ENCODE measurements at places on chromosomes 16 and 17.

- DNase-seq = no peak
These were observed 29.8 kb upstream of the ABCC11 start for GRCh38 chr16:48277158-48277557.

- DNase-seq = peak; percentile 64
These were observed 170.1 kb upstream of the CDH13 start for GRCh38 chr16:82456683-82457082.

- DNase-seq = no peak
These were observed 97.9 kb downstream of the TRIM37 start for GRCh38 chr17:59008737-59009136.

- DNase-seq = no peak
These were observed 835.6 kb upstream of the RBFOX1 start for GRCh38 chr16:6496996-6497395.

GRCh38 chr16:11161439-11161838 lies 94.6 kb downstream of the SOCS1 start:
- DNase-seq = no peak

DNA sequence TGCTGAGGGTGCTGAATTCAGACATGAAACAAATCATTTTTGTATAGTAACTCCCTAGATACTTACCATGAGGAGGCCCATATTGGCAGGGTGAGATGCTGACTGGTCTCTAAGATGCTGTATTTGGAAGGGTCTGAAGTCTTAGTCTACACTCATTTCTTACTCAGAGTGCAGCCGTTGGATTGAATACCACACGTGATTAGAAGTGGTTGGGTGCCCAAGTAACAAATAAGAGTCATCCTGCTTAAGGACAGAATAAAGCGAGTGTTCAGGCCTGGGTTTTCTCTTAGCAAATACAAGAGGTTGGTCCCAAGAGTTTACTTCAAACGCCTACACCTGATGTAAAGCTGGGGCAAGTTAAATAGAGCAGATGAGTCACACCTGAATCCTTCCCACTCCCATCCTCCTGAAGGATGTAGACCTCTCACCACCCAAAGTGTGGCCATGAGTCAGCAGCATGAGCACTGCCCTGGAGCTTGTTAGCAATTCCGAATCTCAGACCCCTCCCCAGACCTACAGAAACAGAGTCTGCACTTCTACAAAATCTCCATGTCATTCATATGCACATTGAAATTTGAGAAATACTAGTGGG lies 284.6 kb upstream of the CDH5 start:
- DNase-seq = peak; percentile 3

- no peak for DNase-seq
These were observed at the start of gene CLDN7 for GRCh38 chr17:7262192-7262934. Gene CLDN7, minus strand, starts transcription at chr17:7262478. Its CDS starts 435 bp downstream, at chr17:7262043.

GRCh38 chr17:78376161-78376560 lies 2.3 kb upstream of the PGS1 start:
- DNase-seq = no peak

GRCh38 chr17:59901604-59902003 lies 8.7 kb downstream of the RPS6KB1 start:
- no peak for DNase-seq

DNA sequence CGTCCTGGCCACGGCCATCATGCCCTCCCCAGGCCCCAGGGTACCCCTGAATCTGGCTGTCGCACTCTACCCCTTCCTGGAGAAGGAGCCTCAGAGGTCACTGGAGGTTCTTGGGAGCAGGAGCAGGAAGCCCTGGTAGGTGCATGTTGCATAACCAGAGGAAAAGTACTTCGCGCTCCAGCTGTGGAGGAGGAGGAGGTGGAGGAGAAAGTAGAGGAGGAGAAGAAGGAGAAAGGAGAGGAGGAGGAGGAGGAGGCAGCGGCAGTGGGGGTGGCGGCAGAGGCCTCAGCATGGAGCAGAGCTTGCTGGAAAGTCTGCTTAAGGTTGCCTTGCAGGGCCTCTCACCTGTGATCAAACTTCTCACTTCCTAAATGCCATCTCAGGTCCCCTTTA lies 61.8 kb downstream of the BAIAP2 start:
- no peak for DNase-seq

- no peak for DNase-seq
These were observed 214.9 kb upstream of the MON1B start for GRCh38 chr16:76976101-76976500.

DNA sequence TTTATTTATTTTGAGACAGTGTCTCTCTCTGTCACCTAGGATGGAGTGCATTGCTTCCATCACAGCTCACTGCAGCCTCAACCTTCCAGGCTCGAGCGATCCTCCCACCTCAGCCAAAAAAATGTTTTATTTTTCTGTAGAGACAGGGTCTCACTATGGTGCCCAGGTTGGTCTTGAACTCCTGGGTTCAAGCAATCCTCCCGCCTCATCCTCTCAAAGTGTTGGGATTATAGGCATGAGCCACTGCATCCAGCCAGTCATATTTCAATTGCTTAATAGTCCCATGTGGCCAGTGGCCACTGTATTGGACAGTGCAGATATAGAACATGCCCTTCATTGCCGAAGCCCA lies 15.3 kb downstream of the TMC7 start:
- DNase-seq = no peak

GRCh38 chr16:17301593-17302135 lies 169.1 kb downstream of the XYLT1 start:
- DNase-seq = no peak

DNA sequence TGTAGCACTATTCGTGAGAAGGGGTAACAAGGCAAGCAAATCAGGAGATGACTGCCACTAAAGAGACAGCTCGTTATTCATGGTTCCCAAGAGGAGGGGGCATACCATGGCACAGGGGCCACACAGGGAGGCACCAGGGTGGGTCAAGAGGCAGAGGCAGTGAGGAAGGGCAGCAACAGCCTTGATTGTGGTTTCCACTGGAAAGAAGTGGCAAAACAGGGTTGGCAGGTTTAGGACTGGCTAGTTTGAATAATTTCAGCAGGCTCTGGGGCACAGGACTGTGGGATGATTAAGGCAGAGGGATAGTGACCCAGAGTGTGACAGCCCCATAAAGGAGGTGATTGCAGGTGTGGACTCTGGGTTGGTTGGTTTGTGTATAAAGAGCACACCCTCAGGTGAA lies 188.9 kb downstream of the CBLN1 start:
- DNase-seq = no peak

DNA sequence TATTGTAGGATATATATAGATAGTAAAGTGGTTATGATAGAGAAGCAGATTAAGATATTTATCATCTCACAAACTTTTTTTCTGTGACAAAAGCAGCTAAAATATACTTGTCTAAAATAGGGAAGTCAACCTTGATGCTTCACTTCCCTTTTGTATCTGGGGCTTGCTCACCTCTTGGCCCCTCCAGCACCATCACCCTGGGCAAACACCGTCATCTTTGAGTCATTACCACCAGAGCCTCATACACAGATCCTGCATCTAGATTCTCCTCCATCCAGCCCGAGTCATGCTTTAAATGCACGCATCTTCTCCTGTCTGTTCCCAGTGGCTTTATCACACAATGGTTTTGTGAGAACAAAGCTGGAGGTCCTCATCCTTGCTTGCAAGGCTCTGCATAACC lies 1062.7 kb upstream of the EEF2KMT start:
- DNase-seq = no peak

GRCh38 chr16:86033971-86034370 lies 135.0 kb downstream of the IRF8 start:
- DNase-seq = no peak

DNA sequence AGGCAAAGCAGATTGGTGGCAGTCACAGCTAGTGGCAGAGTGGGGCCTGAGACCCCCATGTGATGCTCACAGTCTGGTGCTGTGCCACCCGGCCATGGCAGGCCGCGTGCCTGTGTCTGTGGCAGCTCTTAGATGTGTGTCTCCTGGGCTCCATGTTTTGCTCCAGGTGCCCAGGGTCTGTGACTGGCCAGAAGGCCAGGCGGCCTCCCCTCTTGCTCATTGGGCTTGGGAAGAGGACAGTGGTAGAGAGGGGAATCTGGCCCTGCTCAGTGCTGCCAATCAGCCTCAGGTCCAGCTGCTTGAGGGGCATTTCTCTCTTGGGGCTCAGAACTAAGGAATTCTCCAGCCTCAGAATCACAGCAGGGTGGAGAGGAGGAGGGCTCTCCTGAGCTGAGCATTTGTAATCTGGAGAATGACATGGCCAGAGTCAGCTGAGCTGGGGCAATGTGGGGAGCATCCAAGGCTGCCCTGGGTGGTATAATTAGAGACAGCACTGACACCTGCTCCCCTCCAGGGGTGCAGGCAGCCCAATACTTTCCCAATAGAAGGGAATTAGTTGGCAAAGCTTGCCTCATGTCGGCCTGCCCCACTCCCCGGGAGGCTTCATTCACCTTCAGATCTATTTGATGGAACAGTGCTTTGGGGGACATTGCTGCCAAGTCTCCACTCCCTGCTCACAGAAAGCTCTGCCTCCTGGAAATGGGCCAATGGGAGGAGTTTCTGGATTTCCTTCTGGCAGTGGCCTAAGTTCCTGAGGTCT lies 2.7 kb upstream of the LASP1NB start:
- no peak for DNase-seq

DNA sequence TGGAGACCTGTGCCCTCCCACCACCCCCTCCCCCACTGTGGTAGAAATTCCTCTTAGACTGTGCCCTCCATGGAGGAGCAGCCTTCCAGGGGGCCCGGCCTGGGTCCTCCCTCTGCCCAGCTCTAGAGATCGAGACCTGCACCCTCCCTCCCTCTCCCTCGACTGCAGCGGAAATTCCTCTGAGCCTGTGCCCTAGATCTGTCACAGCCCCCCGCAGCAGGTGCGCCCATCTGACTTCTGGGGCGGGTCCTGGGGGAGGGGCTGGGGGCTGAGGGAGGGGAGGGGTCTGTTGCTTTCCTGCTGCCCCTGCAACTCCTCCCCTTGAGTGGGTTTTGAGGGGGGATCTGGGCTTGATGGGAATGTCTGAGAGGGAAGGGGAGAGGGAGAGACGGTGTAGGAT lies 177.8 kb upstream of the GSE1 start:
- no peak for DNase-seq

DNA sequence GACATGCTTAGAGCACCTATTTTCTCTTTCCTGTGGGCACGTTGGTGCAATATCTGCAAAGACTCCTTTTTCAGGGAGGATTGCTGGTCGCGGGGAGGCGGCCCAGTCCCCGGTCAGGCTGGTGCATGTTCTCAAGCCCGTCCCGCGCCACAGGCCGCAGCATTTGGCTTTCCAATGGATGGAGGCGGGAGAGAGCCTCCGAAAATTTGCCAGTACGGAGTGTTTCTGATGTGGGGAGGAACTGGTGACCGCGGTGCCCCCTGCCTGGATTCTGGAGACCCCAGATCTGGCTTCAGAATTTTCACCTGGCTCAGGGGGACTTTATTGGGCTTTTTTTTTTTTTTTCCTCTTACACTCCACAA lies 2.3 kb downstream of the CMIP start:
- no peak for DNase-seq

DNA sequence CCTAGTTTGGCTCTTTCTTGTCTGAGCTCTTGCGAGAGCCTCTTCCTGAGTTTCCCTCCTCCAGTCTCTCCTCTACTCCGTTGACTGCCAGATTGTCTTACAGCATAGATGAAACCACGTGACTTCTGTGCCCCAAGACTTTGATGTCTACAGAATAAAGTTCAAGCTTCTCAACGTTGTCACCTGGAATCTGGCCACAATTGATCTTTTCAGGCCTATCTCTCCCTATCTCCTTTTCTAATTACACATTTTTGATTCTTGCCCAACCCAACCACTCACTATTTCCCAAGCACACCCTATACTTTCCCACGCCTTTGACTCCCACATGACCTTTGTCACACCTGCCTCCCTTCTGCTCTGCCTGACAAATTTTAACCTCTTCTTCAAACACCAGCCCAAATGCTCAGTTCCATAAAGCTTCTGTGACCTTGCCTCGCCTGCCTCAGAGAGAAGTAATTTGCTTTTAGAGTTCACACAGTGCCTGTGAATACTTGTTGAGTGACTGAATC lies 52.4 kb upstream of the PMFBP1 start:
- no peak for DNase-seq

DNA sequence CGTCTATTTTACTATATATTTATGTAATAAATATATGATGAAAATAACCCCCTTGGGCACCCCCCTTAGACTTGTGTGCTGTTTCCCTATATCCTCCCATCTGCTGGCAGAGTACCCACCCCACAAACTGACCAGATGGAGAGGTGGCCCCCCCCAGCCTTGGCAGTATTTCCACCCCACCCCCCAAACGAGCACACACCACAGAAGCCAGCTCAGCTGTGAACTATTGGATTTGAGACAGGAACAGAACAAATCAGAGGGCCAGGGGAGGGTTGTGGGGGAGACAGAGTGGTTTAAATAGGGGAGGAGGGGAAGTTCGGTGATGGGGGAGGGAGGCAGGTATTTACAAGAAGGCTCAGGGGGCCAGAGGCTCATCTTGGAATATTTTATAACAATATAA lies 7.8 kb downstream of the NR1D1 start:
- DNase-seq = no peak

DNA sequence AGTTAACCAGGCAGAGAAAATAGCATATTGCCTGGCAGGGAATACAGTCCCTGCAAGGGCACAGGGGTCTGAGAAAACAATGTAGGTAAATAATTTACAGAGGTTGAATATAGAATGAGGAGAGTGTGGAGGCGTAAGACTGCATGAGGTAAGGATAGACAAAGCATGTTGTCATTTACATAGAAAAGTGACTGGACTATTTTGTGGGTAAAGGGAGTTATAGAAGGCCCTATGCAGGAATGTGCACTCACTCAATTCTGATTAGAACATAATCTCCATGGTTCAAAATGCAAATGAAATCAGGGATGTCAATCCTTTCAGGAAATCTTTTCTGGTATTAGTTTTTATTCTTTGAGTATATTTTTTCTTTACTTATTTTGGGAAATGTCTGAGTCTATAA lies 285.7 kb upstream of the SALL1 start:
- DNase-seq = no peak

DNA sequence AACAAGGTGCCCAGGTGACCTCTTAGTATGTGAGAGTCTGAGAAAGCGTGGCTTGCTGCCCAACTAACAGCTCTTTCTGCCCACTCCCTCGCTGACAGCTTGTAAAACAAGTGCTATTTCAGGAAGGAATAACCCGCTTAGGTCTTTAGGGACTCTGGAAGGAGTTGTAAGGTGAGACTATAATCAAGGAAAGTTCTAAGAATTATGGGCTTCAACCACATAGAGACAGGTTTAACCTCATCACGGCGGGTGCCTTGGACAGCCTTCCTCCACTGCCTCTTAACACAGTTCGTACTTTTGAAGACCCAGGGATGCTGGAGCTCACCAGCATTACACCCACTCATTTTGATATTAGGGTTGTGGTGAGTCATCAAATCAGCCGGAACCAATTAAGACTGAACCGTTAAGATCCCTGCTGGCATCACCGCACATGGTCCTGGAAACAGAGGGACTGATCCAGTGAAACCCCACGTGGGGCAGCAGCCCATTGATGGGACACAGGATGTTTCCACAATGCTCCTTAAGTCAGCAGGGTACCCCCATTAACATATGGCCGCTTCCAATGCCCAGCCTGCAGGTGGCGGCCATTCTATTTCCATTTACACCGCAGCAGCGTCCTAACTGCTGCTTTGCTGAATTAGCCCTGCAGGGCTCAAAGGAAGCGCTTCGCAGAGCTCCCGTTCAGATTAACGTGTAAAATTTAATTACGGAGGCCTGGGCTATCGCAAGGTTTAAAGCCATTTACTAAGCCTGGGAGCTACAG lies 176.6 kb upstream of the SDK2 start:
- no peak for DNase-seq

Data from A549 (cell line).